ENCODE measurements at places on chromosomes 3 and 15.
A peak's percentile ranks its signal among the peaks of the same experiment; 100 is the strongest.

GRCh38 chr3:129703913-129704312 is 97.4 kb upstream of the PLXND1 start:
- no peak for DNase-seq

DNA sequence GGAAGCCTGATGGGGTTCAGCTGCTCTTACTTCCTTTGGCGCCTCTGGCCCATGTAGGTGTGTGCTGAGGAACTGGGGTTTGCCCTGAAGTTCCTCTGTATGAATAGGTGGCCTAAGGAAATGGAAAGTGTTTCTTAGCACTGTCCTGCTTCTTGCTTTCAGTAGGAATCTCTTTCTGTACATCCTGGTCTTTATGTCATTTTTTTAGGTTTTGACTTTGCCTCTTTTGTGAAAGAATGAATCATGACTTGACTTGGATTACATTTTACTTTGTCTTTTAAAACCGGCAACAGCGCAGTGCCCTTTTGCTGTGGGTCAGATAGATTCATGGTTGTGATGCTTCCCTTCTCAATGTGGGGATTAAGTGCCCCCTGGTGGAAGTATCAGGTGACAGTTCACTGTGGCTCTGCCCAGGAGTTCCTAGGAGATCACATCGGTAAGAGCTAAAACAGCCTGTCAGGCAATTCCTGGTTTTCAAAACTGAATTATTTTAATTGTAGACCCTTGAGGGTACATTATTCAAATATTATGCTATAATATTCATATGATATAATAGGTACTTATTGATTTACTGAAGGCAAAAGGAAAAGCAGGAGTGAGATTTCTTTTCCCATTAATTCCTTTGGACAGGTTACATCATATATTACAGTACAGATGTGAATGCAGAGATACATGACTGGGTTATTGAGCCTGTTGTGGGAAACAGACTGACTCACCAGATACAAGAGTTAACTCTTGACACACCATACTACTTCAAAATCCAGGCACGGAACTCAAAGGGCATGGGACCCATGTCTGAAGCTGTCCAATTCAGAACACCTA is 95.4 kb downstream of the HCN4 start:
- DNase-seq = no peak

DNA sequence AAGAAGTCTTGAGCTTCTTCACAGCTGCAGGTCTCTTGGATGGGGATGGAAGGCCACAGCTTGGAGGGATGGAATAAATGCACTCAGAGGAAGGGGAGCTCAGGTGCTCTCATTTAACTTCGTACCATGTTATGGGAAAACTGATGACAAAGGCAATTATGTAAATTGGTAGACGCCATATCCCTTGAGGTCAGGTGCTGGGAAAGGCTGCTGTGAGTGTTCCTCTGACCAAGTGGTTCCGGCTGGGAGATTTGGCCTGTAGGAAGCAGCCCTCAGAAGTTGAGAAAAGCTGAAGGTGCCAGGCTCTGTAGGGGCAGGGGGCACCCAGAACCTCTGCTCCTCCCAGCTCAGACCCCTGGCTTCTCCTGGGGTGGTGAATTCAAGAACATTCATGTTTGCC is 47.1 kb downstream of the FAH start:
- no peak for DNase-seq

DNA sequence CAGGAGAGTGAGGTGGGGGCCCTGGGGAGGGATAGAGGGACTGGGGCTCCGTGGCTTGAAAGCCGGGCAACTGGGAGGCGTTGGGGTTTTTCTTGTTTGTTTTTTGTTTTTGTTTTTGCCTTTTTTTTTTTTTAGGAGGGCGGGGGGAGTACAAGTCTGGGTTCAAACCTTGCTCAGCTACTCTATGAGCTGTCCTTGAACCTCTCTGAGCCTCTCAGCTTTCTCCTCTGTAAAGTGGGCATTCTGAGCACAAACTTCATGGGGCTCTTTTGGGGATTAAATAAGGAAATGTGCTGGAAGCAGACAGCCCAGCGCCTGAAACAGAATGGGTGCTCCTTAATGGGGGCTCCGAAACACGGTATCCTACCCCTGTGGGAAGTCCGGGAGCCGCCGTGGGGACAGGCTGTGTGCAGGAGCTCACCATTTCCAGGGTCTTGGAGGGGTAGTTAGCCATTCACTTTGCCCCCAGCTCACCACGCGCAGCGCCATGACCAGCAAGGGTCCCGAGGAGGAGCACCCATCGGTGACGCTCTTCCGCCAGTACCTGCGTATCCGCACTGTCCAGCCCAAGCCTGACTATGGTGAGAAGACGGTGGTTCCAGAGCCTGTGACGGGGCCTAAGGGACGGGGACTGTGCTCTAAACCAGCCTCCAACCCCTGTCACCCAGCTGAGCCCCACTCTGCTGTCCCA is 388 bp downstream of the ACY1 start:
- no peak for DNase-seq

DNA sequence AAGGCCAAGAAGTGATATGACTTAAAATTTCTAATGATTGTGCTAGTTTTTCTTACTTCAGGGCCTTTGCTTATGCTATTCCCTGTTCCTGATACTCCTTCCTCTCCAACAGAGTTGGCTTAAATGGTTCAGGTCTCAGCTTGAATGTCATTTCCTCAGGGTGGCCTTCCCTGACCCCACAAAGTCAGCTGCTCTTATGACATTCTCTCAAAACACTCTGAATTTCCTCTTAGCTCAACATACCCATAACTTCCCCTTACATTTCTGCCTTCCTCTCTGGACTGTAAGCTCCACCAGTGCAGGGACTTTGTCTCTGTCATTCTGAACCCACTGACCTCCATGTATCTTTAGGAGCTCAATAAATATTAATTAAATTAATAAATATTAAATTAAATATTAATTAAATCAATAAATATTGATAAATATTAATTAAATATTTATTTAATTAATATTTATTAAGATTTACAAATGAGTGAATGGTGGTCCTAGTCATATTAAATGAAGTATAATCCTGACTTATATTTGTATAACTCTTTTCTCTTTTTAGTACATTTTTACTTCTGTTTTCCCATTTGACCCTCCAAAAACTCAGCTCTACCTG is 17.9 kb upstream of the TMCC1 start:
- DNase-seq = no peak

- DNase-seq = no peak
Observed at GRCh38 chr3:161579395-161580126, 83.0 kb downstream of the OTOL1 start.

- DNase-seq = no peak
Observed at GRCh38 chr3:125165189-125165947, 47.2 kb downstream of the SLC12A8 start.

- DNase-seq = no peak
Observed at GRCh38 chr3:115099986-115100571, 47.0 kb downstream of the ZBTB20 start.

DNA sequence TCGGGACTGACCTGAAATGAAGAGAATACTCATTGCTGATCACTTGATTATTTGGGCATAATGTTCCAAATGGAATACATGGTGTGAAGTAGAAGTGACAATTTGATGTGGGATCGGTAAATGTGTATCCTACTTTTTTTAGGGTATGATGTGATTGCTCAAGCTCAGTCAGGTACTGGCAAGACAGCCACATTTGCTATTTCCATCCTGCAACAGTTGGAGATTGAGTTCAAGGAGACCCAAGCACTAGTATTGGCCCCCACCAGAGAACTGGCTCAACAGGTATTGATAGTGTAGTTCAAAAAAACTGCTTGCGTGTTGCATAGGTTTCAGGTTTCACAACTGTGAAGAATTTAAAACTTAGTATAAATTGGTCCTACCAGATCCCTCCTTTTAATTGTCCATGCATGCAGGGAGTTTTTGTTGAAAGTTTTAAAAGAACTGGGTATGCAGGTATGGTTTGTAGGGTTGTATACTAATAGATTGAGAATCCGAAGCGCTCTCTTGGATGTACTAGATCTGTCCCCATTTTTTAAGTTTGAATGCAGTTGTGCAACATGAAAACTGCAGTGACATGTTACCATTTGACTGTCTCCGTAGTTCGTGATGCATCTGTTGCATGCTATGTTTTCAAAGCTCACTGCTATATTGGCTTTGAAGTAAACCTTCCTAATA is 1.6 kb downstream of the EIF4A2 start:
- DNase-seq = no peak

GRCh38 chr15:45361878-45362277 is 16.5 kb downstream of the GATM start:
- no peak for DNase-seq

DNA sequence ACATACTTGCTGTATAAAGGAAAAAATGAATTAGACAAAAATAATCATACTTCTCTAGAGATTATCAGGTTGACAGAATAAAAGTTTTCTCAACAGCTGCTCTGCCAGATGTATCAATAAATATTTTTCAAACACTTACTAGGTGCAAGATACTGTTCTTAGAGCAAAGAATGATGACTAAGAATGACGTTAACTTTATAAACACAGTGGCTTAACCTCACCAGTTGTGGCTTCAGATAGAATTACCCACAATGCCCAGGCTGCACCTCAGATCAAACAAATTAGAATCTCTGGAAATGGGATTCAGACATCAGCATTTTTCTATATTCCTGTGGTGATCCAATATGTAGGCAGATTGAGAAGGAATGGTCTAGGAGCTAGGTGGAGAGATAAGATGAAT is 422.4 kb upstream of the ATP11B start:
- no peak for DNase-seq

- no peak for DNase-seq
Observed at GRCh38 chr3:10219737-10220136, 28.5 kb upstream of the TATDN2 start.

GRCh38 chr3:36697229-36698001 is 66.9 kb downstream of the DCLK3 start:
- no peak for DNase-seq

GRCh38 chr3:157160658-157161424 is 894 bp upstream of the CCNL1 start:
- DNase-seq = peak; percentile 39

- no peak for DNase-seq
Observed at GRCh38 chr3:37861620-37862041, at the start of gene CTDSPL. Gene CTDSPL, plus strand, starts transcription at chr3:37861880. Its CDS starts 320 bp downstream, at chr3:37862200.

GRCh38 chr15:76135516-76135915 is 75.7 kb downstream of the TMEM266 start:
- DNase-seq = no peak

GRCh38 chr3:179991883-179992282 is 44.9 kb downstream of the PEX5L start:
- DNase-seq = no peak

DNA sequence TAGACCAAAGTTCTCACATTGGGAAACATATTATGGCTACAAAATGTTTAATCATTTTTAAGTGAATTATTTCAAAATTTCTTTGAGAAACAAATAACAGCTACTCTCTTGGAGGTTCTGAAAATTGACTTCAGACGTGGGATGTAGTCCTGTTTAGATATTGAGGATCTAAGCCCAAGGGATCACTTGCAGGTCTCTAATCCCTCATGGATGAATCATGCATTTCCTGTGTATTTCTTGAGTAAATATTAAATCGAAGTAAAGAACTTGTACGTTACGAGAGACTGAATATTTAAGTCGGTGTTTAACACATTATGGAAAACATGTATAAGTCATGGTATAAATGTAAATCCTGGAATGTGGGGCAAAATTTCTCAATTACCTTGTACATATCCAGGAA is 119.8 kb downstream of the EPHA3 start:
- DNase-seq = no peak

DNA sequence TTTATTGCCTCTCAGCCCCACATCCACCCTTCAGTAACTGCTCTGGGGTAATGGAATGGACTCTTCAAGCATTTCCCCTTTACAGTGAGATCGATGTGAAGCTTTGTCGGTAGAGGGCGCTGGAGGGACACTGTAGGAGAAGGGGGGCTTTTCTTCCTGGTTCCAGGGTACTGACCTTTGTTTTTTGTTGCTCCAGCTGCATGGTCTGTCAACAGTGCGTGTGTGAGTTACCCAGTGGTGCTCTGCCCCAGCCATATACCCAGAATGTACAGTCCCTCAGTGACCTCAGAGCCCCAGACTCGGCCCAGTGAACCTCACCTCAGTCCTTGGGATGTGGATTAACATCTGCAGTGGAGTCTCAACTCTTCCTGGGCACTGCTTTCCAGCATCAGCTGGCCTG is 180.3 kb upstream of the TSC22D2 start:
- peak; percentile 48 for DNase-seq

- no peak for DNase-seq
Observed at GRCh38 chr3:127787071-127787490, 35.2 kb downstream of the MGLL start.

DNA sequence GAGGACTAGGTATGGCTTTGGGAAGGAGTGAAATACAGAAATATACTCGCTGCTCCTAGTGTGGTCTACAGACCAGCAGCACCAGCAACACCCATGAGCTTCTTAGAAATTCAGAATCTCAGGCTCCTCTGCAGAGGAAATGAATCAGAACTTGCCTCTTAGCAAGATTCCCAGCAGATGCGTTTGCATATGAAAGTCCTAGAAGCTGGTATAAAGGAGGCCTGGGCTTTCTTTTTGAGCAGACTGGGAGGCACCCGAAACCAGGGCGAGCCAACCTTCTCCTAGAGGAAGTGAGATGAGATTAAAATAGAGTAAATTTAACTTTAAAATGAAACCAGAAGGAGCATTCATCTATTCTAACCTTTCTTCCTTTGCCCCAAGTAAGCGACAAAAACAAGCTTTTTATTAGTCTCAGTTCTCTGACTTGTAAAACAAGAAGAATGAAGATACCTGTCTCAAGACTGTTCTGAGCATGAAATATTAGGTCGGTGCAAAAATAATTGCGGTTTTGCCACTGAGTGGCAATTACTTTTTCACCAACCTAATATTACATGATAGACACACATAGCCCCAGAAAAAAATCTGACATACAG is 140.0 kb downstream of the PDZRN3 start:
- DNase-seq = no peak

DNA sequence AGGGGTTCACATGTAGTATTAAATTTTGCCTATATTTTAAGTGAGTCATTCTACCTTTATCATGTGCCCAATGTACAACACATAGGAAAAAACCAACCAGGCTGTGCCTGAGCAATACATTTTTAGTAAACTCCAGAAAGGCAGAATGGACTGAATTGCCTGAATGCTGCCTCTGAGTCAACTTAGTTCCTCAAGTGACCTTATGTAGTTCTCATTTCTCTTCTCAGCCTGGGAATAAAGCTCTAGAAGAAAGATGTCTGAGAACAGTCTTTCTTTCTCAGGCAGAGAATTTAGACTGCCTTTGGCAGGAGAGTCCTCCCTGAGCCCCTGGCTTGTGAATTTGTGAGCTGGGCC is 13.0 kb downstream of the ST3GAL6 start:
- DNase-seq = no peak

All from stimulated activated CD8-positive, alpha-beta memory T cell treated with anti-CD3 and anti-CD28 coated beads, Interleukin-2, amount 100 ng/mL, for 48 hours (primary cell).